ENCODE measurements at places on chromosomes 11 and 22. TPM values are rescaled to one million over a fixed set of nuclear protein-coding genes. Genes with fewer than 3 reads are reported as not detected.

DNA sequence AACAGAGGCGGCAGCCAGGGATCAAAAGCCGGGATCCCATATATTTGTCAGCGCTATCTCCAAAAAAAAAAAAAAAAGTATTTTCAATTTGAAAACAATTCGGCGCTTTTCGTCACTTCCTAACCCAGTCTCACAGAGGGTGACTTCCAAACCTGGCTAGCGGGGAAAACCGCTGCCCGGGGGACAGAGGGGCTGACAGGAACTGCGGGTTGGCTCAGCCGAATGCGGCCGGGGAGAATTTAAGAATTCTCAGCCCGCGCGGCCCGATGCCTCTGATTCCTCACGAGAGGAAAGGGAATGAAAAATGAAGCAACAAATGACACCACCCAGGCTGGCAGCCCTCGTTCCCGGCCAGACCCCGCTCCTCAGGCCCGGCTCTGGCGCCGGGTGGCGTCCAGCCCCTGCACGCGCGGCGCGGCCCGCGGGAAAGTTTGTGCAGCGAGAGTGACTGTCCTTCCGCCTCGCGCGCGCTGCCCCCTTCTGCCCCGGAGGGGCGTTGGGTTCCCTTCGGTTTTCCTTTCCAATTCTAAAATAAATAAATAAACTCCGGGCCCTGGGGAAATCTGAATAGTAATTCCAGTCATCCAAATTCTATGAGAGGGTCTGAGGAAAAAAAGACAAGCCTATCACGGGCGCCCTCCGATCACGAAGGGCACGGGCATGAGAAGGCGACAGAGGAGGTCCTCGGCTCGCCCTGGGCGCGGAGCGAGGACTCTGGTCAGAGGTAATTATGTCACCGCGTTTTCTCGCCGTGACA lies 4.8 kb upstream of the PAX6 start:
- peaks cover 97% of the 10 kb centered on the region for H3K27me3 ChIP-seq
- no peak overlapping the region for H3K27ac ChIP-seq
- no peak overlapping the region for H3K4me3 ChIP-seq
- DNase-seq = no peak
- peaks cover 33% of the 10 kb centered on the region for H3K4me1 ChIP-seq
- no peaks in the 10 kb centered on the region for H3K36me3 ChIP-seq

DNA sequence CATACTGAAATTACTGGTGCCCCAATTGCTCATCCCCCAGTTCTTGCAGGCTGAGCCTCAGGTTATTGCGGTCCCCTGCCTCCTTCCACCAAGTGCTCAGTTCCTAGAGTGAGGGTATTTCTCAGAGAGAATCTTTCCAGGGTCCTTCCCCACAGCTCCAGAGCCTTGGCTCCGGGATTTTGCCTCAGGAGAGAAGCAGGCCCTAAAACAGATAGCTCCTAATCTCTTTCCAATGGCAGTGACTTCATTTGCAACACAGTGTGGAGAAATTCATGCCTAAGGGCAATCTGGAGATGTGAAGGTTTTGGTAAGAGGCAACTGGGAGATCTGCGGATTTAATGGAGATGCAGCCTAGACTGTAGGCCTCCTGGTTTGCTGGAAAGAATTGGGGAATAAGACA lies 2.9 kb downstream of the NF2 start:
- peaks cover 33% of the 10 kb centered on the region for H3K4me1 ChIP-seq
- H3K36me3 ChIP-seq = no peaks in the 10 kb centered on the region
- no peak for DNase-seq
- H3K4me3 ChIP-seq = no peak overlapping the region
- no peak overlapping the region for H3K27ac ChIP-seq

GRCh38 chr11:1039481-1040427 lies 3.2 kb upstream of the MUC6 start:
- no peak for DNase-seq
- no peak overlapping the region for H3K27ac ChIP-seq
- peaks cover 3% of the 10 kb centered on the region for H3K27me3 ChIP-seq
- no peaks in the 10 kb centered on the region for H3K4me1 ChIP-seq
- no peaks in the 10 kb centered on the region for H3K36me3 ChIP-seq

GRCh38 chr11:77589181-77589520 lies 602 bp upstream of the AQP11 start:
- H3K4me3 ChIP-seq = peak overlapping the region; percentile 70
- no peaks in the 10 kb centered on the region for H3K36me3 ChIP-seq
- H3K27me3 ChIP-seq = no peaks in the 10 kb centered on the region

GRCh38 chr11:59463190-59463641 lies 6.5 kb downstream of the OR4D6 start:
- no peak for DNase-seq
- no peaks in the 10 kb centered on the region for H3K4me1 ChIP-seq
- H3K4me3 ChIP-seq = no peak overlapping the region
- no peaks in the 10 kb centered on the region for H3K36me3 ChIP-seq
- H3K27me3 ChIP-seq = no peaks in the 10 kb centered on the region
- H3K27ac ChIP-seq = no peak overlapping the region

The ZNF214 gene
- total RNA-seq = 2.0 TPM

GRCh38 chr11:19846654-19847305 lies 134.1 kb downstream of the NAV2 start:
- H3K27me3 ChIP-seq = no peaks in the 10 kb centered on the region
- H3K36me3 ChIP-seq = no peaks in the 10 kb centered on the region
- peak; percentile 59 for DNase-seq
- no peaks in the 10 kb centered on the region for H3K4me1 ChIP-seq
- H3K27ac ChIP-seq = no peak overlapping the region

The EIF4G2 gene
- 1,027 TPM for total RNA-seq

GRCh38 chr11:23134627-23135026 lies 274.4 kb upstream of the CCDC179 start:
- no peak overlapping the region for H3K27ac ChIP-seq
- no peaks in the 10 kb centered on the region for H3K4me1 ChIP-seq
- H3K4me3 ChIP-seq = no peak overlapping the region
- no peak for DNase-seq

DNA sequence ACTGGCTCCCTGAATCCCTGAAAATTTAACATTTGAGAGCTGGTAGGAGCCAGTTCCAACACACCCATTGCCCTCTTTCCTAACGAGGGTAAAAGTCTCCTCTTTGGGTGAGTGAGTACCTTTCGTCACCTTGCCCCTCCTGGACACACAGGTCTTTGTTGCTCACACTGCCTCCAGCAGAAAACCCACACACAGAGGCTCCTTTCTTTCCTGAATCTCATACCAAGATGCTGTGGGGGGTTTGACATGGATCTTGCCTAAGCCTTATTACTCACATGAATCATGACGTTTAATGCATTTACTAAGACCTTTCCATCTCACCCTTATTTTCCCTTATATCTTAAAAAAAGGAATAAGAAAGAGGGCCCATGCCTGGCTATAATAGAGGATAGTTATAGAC lies 53.0 kb downstream of the PARVA start:
- H3K27me3 ChIP-seq = no peaks in the 10 kb centered on the region
- H3K27ac ChIP-seq = peak overlapping the region; percentile 76
- peaks cover 5% of the 10 kb centered on the region for H3K4me1 ChIP-seq
- H3K36me3 ChIP-seq = no peaks in the 10 kb centered on the region

The PGR gene
- total RNA-seq = 2.2 TPM

- peak; percentile 64 for DNase-seq
- H3K27ac ChIP-seq = no peak overlapping the region
- H3K36me3 ChIP-seq = no peaks in the 10 kb centered on the region
- no peaks in the 10 kb centered on the region for H3K27me3 ChIP-seq
Measured at GRCh38 chr11:1831338-1832210, 3.2 kb upstream of the SYT8 start.

The KRTAP5-7 gene
- 0.24 TPM for total RNA-seq

DNA sequence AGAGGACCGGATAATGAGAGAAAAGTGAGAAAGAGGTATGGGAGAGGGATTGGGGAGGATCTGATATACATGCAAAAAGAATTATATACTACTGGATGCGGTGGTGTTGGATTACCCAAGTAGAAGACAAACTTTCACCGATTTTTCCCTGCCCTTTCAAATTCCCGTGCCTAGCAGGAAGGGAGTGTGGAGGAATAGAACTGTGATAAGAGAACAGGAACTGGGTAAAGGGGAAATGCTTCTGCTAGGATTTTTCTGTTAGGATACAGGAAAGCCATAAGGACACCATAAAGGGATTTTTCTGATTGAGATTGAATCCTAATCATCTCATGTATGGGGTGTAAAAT lies 480 bp upstream of the MTMR2 start:
- H3K4me1 ChIP-seq = peaks cover 4% of the 10 kb centered on the region
- no peak for DNase-seq
- H3K4me3 ChIP-seq = peak overlapping the region; percentile 89
- H3K36me3 ChIP-seq = no peaks in the 10 kb centered on the region
- H3K27ac ChIP-seq = peak overlapping the region; percentile 95
- H3K27me3 ChIP-seq = no peaks in the 10 kb centered on the region

DNA sequence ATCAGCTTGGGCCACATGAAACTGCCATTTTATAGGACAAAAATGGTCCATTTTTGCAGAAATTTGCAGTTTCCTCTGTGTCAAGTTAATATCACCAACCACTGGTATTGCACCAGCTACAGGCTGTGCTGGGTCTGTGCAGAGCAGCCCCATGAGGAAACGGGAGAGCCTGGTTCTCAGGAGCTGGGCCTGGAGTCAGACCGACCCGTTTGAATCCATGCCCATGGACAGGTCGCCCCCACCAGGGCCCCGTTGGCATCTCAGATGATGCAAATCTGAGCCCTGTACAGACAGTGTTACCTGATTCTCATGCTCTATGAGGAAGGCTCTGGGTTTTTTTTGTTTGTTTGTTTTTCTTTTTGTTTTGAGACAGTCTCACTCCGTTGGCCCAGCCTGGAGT lies 9.8 kb upstream of the SEC14L6 start:
- H3K36me3 ChIP-seq = no peaks in the 10 kb centered on the region
- no peak overlapping the region for H3K27ac ChIP-seq
- H3K4me3 ChIP-seq = no peak overlapping the region
- no peaks in the 10 kb centered on the region for H3K4me1 ChIP-seq

GRCh38 chr11:12094872-12095800 lies 15.3 kb upstream of the MICAL2 start:
- H3K4me3 ChIP-seq = no peak overlapping the region
- H3K27me3 ChIP-seq = no peaks in the 10 kb centered on the region
- peaks cover 5% of the 10 kb centered on the region for H3K4me1 ChIP-seq
- no peaks in the 10 kb centered on the region for H3K36me3 ChIP-seq

DNA sequence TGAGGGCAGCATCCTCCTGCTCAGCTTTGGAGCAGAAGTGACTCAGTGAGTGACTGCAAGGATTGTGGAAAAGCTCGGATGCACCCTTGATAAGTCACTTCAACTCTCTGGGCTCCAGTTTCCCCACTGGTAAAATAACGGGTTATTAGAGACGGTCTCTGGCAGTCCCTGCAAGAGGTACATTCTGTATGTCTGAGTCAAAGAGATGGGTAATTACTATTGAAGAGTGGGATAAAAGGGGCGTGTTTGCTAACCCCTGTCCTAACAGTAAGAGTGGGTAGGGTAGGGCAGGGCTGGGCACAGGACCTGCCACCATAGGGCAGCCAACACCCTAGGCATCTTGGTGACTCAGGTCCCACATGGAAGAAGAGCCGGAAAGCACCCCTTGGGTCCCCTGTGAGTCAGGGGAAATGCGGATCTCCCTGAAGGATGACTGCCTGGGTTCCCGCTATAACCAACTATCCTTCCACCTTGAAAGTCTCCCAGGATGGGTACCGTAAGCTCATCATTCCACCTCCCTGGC lies 7.3 kb upstream of the AHNAK start:
- H3K27me3 ChIP-seq = no peaks in the 10 kb centered on the region
- H3K36me3 ChIP-seq = no peaks in the 10 kb centered on the region
